Type B pancreatic cell (in vitro differentiated cells): ENCODE measurements at places on chromosomes 3 and 15. TPM values are rescaled to one million over a fixed set of nuclear protein-coding genes. Genes with fewer than 3 reads are reported as not detected.
A peak's percentile ranks its signal among the peaks of the same experiment; 100 is the strongest.

DNA sequence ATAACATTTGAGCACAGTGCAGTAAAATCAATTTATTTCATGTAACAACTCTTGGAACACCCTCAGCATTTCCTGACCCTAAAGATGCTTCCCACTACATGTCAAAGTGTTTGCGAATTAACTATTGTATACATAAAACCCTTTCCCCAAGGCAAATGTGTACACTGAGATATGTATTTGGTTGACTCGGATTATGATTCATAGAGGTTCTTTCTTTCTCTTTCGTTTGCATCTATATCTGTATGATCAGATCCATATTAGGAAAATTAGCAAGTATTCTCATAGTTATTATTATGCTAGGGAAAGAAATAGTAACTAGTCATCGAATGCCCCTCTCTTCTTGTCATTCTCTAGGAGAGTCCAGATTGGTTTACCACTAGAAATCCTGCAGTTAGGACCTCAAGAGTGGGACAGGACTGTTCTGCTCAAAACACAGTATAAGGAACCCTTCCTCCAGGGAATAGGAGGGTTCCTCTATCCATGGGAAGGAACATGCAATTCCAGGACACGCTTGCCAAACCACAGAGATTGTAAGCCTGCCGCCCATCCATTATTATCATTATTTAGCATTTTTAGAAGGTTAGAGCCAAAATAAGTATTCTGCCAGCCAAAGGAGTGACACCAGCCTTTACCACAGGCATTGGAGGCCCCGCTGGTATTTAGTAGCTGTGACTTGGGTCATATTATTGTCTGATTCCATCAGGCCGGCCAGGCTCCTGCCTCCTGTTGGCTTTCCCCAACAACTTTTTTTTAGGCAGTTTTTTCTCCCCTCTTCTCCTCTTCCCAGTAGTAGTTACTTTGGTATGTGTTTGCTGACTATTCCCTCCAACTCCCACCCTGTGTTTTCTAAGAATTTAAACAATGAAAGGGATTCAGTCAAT is 100.7 kb downstream of the GALK2 start:
- no peaks in the 10 kb centered on the region for H3K27me3 ChIP-seq
- H3K4me3 ChIP-seq: no peak overlapping the region
- no peak overlapping the region for H3K27ac ChIP-seq
- H3K36me3 ChIP-seq: peaks cover 8% of the 10 kb centered on the region
- no peak for DNase-seq
- H3K4me1 ChIP-seq: peaks cover 6% of the 10 kb centered on the region

DNA sequence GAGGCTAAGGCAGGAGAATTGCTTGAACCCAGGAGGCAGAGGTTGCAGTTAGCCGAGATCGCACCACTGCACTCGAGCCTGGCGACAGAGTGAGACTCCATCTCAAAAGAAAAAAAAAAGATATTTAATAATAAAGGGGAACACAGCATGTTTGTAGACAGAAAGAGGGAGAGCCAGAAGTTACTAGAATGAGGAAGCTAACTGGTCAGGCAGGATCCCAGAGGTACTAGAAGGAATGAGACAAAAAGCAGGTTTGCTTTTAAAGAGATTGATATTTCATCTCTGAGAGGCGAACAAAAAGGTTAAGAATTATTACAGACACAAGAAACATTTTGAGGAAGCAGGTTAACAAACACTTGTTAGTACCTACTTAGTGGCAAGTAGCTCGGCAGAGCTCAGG is 9.2 kb downstream of the CD200R1 start:
- peak overlapping the region; percentile 39 for H3K27ac ChIP-seq
- H3K36me3 ChIP-seq: no peaks in the 10 kb centered on the region
- peak overlapping the region; percentile 3 for H3K4me3 ChIP-seq
- H3K27me3 ChIP-seq: no peaks in the 10 kb centered on the region

DNA sequence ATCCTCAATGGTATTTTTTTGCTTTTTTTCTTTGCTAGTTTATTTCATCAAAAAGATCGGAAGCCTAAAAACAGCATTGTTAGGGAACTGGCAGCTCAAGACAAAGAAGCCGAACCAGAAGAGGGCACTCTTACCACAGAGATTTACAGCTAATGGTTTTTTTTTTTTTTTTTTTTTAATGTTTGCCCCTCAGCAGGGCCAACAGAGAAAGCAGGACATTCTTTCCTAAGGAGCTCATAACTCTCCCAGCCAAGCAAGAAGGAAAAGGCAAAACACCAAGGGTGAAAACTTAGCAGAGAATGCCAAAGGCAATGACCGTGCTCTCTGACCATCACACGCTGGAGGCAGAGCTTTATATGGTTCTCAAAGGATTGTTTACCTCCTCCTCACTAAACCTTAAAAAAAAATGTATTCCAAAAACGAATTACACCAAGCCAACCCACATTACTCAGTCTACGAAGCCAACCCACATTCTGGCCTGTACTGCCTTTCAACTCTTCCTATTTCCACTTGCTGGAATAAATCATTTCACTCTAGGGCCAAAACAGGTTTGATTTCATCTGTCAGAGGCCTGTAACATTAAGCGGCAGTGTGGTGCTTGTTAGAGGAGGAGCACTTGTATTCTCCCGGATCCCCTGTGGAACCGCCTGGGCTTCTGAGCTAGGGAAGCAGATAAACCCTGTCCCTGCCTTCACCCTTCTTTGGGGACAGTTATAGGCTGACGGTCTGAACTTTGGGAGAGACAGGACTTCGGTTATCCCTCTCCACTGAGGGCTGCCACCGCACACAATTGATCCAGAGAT is 35.6 kb upstream of the GYG1 start:
- no peaks in the 10 kb centered on the region for H3K27me3 ChIP-seq
- H3K4me3 ChIP-seq: peak overlapping the region; percentile 55
- no peak for DNase-seq
- peaks cover 20% of the 10 kb centered on the region for H3K4me1 ChIP-seq

Gene ADAMTS9
- total RNA-seq: 13.6 and 34.9 TPM in 2 replicates

DNA sequence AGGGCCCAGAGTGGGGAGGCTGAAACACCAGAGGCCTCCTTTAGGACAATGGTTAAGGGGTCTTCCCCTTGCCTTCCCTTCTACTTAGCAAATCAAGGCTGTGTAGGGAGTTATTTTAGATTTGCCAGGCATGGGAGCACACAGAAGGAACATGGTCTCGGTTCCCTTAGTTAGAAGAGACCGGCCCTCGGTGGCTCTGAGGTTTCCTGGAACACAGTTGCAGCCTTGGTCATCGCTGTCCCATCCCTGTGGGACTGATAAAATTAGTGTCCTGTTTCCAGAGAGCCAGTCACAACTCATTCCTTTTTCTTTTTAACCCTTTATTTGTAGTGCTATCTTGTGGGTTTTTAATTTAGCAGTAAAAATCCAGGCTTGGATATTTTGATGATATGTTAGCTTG is 81.4 kb downstream of the CRTC3 start:
- H3K36me3 ChIP-seq: peaks cover 20% of the 10 kb centered on the region
- peaks cover 21% of the 10 kb centered on the region for H3K4me1 ChIP-seq
- H3K27ac ChIP-seq: no peak overlapping the region
- H3K4me3 ChIP-seq: no peak overlapping the region
- no peaks in the 10 kb centered on the region for H3K27me3 ChIP-seq
- DNase-seq: no peak

GRCh38 chr3:181839916-181840297 is 128.2 kb downstream of the SOX2 start:
- DNase-seq: no peak
- no peaks in the 10 kb centered on the region for H3K27me3 ChIP-seq
- H3K36me3 ChIP-seq: no peaks in the 10 kb centered on the region
- no peak overlapping the region for H3K27ac ChIP-seq
- H3K4me3 ChIP-seq: peak overlapping the region; percentile 38

Gene MCTP2
- total RNA-seq: 4.8 and 10.5 TPM in 2 replicates

DNA sequence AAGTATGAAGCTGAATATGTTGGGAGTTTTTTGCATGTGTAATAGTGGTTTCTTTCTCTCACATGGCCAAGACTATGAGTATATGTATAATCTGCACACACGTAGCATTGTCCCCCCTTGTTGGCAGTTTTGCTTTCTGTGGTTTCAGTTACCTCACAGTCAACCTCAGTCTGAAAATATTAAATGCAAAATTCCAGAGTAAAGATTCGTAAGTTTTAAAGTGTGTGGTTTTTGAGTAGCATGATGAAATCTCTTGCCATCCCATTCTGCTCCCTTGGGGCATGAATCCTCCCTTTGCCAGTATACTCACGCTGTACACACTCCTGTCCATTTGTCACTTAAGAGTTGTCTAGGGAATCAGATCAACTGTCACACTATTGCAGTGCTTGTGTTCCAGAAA is 742.0 kb upstream of the CCDC54 start:
- no peaks in the 10 kb centered on the region for H3K27me3 ChIP-seq
- H3K4me3 ChIP-seq: no peak overlapping the region
- no peak overlapping the region for H3K27ac ChIP-seq
- H3K4me1 ChIP-seq: no peaks in the 10 kb centered on the region
- DNase-seq: no peak

- H3K4me3 ChIP-seq: peak overlapping the region; percentile 91
- H3K27ac ChIP-seq: no peak overlapping the region
- peaks cover 5% of the 10 kb centered on the region for H3K27me3 ChIP-seq
- peaks cover 21% of the 10 kb centered on the region for H3K4me1 ChIP-seq
- DNase-seq: no peak
These were observed 1.8 kb downstream of the MTFMT start for GRCh38 chr15:65027593-65027992.

Gene LRRIQ4
- not detected in 2 replicates for total RNA-seq
